ENCODE measurements at places on chromosomes 12 and 14.

- DNase-seq: no peak
Observed at GRCh38 chr14:81550001-81550637, 16.5 kb upstream of the SEL1L start.

GRCh38 chr14:44712024-44712815 is 205.1 kb upstream of the FSCB start:
- no peak for DNase-seq

- DNase-seq: peak; percentile 38
Observed at GRCh38 chr12:64219145-64219544, 3.0 kb downstream of the KICS2 start.

- DNase-seq: no peak
Observed at GRCh38 chr14:95048771-95049312, 108.5 kb downstream of the DICER1 start.

GRCh38 chr12:86389949-86390348 is 133.8 kb upstream of the MGAT4C start:
- DNase-seq: no peak

DNA sequence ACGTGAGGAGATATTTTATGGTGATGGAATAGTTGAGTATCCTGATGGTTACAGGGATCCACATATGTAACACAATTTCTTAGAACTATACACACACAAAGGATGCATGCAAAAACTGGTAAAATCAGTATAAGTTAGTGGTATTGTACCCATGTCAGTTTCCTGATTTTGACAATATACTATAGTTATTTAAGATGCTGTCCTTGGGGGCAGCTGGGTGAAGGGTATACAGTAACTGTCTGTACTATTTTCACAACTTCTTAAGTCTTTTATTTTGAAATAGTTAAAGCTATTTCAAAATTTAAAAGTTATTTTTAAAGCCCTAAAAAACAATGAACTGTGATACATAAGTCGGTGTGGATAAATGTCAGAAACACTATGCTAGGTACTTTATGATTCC is 24.5 kb upstream of the POLR3B start:
- no peak for DNase-seq
